ENCODE measurements at places on chromosomes 16 and 17.

DNA sequence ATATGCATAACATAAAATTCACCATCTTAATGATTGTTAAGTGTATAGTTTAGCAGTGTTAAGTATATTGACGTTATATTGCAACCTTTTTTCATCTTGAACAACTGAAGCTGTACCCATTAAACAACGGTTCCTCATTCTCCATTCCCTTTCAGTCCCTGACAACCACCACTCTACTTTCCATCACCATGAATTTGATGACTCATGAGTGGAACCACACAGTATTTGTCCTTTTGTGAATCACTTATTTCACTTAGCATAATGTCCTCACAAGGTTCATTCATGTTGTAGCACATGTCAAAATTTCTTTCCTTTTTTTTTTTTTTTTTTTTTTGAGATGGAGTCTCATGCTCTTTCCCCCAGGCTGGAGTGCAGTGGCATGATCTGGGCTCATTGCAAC, 46.0 kb downstream of the HOXB1 start:
- no peak overlapping the region for H3K27ac ChIP-seq
- H3K36me3 ChIP-seq, result no peaks in the 10 kb centered on the region
- no peak for DNase-seq
- H3K4me1 ChIP-seq, result no peaks in the 10 kb centered on the region

DNA sequence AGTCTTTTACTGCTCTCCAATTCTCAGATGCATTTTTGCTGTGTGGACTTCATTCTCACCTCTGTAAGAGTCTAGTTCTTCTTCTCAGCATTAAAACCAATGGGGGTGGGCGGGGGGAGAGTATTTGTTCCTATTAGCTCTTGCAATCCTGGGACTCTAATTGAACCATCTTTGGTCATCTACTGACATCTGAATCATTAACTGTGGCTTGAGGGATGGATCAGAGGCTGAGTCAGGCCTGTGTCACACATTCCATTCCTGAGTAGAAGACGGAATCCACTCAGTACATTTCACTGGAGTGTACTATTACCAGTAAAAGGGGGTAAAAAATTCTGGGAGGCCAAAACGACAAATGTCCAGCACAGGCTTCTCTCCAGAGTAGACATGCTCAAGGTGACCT, 12.8 kb upstream of the ZNF23 start:
- H3K4me3 ChIP-seq, result no peak overlapping the region
- no peaks in the 10 kb centered on the region for H3K4me1 ChIP-seq
- H3K27me3 ChIP-seq, result no peaks in the 10 kb centered on the region
- DNase-seq, result no peak
- peaks cover 49% of the 10 kb centered on the region for H3K36me3 ChIP-seq

DNA sequence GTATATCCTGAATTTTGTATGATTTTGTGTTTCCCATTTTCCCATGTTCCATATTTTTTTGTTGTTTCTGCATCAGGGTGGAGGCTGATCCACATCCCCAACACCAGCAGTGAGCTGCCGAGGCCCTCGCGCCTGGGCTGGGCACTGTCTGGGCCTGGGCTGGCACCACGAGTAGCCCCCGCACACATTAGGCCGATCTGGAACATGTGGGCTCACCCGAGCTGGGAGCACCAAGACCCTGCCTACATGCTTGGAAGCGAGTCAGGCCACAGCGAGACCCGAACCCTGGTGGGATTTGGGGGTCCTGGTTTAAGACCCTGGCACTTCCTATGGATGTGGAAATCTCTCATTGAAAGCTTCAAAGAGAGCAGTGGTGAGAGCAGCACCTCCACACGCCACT, 8.5 kb downstream of the KCTD5 start:
- no peak overlapping the region for H3K4me3 ChIP-seq
- H3K27me3 ChIP-seq, result no peaks in the 10 kb centered on the region
- no peak for DNase-seq
- H3K36me3 ChIP-seq, result no peaks in the 10 kb centered on the region
- no peak overlapping the region for H3K27ac ChIP-seq

- DNase-seq, result no peak
- H3K36me3 ChIP-seq, result no peaks in the 10 kb centered on the region
- peaks cover 16% of the 10 kb centered on the region for H3K27me3 ChIP-seq
- no peak overlapping the region for H3K4me3 ChIP-seq
- peaks cover 3% of the 10 kb centered on the region for H3K4me1 ChIP-seq
- H3K27ac ChIP-seq, result no peak overlapping the region
Observed at GRCh38 chr17:81340607-81341515, 45.8 kb upstream of the SLC38A10 start.

DNA sequence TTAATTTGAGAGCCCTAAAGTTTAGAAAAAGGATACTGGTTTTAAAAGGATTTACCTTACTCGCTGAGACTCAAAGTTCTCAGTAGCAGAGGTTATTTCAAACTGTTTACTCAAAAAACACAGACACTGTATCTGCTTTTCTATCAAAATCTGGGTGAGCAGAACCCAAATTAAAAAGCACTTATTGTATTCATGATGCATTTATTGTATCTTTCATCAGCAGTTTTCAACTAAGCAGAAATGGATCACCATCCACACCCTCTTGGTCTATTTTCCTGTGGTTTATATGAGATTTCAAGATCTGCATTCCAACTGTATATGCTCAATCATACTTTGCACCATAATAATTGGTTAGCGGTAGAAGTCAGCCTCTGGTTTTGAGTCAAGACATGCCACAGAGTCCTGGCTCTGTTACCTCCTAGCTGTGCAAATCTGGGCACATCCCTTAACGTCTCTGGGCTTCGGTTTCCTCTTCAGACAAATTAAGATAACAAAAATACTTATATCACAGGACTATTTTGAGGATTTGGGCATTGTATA, 109.5 kb downstream of the ASIC2 start:
- H3K36me3 ChIP-seq, result no peaks in the 10 kb centered on the region
- no peak overlapping the region for H3K4me3 ChIP-seq
- H3K27ac ChIP-seq, result no peak overlapping the region
- H3K4me1 ChIP-seq, result no peaks in the 10 kb centered on the region
- H3K27me3 ChIP-seq, result peaks cover 12% of the 10 kb centered on the region

- H3K27me3 ChIP-seq, result no peaks in the 10 kb centered on the region
- peak overlapping the region; percentile 76 for H3K27ac ChIP-seq
- peaks cover 60% of the 10 kb centered on the region for H3K36me3 ChIP-seq
- no peak for DNase-seq
Observed at GRCh38 chr16:15597822-15598647, 44.9 kb downstream of the MARF1 start.

GRCh38 chr16:24980077-24980793, 34.9 kb downstream of the ARHGAP17 start:
- H3K4me1 ChIP-seq, result peaks cover 57% of the 10 kb centered on the region
- peaks cover 21% of the 10 kb centered on the region for H3K36me3 ChIP-seq

GRCh38 chr17:55811536-55811935, 60.7 kb downstream of the PCTP start:
- H3K4me3 ChIP-seq, result no peak overlapping the region
- H3K27me3 ChIP-seq, result peaks cover 9% of the 10 kb centered on the region
- DNase-seq, result no peak
- H3K27ac ChIP-seq, result no peak overlapping the region

GRCh38 chr17:10088444-10088843, 110.0 kb downstream of the GAS7 start:
- H3K27ac ChIP-seq, result no peak overlapping the region
- peaks cover 2% of the 10 kb centered on the region for H3K4me1 ChIP-seq
- no peak overlapping the region for H3K4me3 ChIP-seq

DNA sequence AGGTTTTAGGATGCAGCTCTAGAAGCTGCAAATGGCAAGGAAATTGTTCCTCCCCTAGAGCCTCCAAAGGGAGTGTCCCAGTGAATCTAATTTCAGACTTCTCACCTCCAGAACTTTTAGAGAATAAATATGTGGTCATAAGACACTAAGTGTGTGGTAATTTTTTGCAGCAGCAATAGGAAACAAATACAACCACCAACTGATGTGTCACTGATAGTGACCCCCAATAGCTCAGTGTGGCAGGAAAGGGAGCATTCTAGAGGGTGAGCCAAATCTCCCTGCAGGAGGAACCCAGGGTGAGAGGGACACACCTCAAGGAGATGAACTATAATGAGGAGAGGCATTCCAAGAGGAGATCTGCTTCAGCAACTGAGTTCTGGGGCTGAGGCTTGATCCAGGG, 4.1 kb downstream of the CCL4L2 start:
- no peak for DNase-seq
- peaks cover 3% of the 10 kb centered on the region for H3K36me3 ChIP-seq
- H3K4me1 ChIP-seq, result peaks cover 19% of the 10 kb centered on the region
- no peak overlapping the region for H3K4me3 ChIP-seq

DNA sequence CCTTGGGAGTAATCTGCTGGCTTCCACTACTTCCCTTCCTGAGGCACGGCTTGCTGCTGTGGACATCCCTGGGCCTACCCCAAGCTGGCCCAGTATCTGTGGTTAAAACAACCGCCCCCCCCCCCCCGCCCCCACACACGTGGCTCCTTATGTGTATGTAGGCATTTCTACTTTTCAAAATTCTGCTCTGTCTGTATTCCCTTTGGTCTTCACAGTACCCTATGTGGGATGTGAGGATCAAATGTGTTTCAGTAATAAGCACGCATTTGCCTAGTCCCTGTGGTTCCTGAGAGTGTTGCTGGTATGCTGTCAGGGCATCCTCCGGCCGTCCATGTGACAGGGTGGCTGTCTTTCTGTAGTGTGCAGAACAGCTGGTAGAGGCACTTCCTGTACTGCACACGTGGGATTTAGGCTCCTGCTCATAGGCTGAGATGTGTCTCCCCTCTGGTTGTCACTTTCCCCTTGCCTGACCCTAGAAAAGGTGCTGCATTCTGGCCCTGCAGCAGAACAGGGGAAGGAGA, 2.2 kb downstream of the NT5M start:
- H3K4me3 ChIP-seq, result peak overlapping the region; percentile 64
- H3K27me3 ChIP-seq, result no peaks in the 10 kb centered on the region
- H3K4me1 ChIP-seq, result peaks cover 8% of the 10 kb centered on the region
- no peak overlapping the region for H3K27ac ChIP-seq
- DNase-seq, result no peak

DNA sequence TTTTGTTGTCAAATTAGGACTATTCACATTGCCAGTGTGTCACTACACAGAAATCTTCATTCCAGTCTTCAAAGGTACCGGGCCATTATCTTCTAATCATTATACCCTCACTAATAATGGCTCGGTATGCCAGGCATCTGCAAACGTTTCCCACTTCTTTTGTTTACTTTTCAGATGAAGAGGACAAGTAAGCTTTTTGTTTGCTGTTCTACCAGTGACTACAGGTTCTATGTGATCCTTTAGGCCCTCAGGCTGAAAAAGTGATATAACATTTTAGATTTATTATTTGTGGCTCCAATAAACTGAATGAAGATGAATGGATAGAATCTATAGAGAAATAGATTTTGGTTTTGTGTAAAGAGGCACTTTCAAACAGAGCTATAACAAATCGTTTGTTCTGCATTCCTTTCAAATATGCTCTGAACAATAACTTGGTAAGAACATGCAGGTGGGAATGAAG, 403 bp upstream of the KRTAP3-1 start:
- H3K27me3 ChIP-seq, result peaks cover 9% of the 10 kb centered on the region
- H3K4me3 ChIP-seq, result no peak overlapping the region
- no peak overlapping the region for H3K27ac ChIP-seq
- no peak for DNase-seq
- no peaks in the 10 kb centered on the region for H3K36me3 ChIP-seq

DNA sequence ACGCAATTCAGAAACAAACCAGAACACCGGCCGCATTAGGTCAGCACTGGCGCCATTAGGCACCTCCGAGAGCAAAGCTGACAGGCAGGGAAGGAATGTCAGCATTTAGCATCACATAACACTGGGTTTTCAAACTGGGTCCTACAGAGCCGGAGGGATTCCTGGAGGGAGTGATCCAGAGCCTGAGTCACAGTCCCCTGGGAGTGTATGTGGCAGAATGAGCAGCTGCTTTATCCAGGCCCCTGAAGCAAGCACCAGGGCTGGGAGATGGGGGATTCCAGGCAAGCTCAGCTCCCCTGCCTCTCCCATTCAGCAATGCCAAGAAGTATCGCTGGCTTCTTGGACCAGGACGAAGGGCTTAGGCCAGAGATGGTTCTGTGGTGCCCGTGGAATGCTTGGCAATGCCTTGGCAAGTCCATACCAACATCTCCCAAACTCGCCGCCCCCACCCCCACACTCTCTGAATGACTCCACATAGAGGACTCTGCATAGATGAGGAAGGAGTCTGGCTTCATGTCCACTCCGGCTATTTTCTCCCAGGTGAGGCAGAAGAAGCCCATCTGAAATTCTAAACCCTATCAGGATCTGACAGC, 20.4 kb downstream of the GAS7 start:
- H3K27ac ChIP-seq, result no peak overlapping the region
- no peak for DNase-seq
- no peaks in the 10 kb centered on the region for H3K4me1 ChIP-seq

GRCh38 chr17:62778990-62779681, 29.0 kb downstream of the MARCHF10 start:
- peaks cover 12% of the 10 kb centered on the region for H3K27me3 ChIP-seq
- H3K4me3 ChIP-seq, result no peak overlapping the region
- H3K4me1 ChIP-seq, result no peaks in the 10 kb centered on the region

DNA sequence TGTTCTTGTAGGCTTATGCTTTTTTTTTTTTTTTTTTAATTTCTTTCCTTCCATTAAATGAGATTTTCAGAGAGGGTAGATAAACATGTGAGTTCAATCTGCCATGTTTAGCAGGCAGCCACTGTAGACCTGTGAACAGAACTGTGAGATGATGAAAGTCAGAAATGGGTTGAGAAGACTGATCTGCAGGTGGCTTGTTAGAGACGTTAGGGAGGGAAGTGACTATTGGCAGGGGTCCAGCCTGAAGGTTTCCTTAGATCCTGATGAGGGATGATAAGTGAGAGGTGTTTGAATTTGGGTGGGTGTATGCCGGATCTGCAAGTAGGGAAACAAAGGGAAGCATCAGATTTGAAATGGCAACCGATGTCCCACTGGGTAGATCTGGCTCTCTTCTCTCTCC, 157.8 kb downstream of the HS3ST3B1 start:
- H3K27me3 ChIP-seq, result peaks cover 6% of the 10 kb centered on the region
- no peak for DNase-seq
- H3K4me1 ChIP-seq, result peaks cover 4% of the 10 kb centered on the region
- H3K27ac ChIP-seq, result no peak overlapping the region
- peaks cover 2% of the 10 kb centered on the region for H3K36me3 ChIP-seq

DNA sequence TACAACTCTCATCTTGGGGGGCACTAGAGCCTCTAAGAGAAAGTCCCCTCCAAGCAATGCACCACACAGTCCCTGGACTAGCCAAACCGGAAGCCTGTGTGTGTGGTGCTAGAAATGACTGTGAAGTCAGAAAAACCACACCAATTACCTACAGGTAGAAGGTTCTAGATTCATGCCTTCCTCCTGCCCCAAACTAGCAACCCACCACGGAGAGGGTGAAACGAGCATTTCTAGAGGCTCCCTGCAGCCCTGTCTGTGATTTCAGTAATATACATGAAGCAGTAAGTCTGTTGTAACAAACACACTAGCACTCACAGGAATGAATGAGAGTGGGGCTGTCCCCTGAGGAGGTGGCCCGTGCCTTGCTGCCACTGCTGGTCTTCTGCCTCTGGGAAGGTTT, 13.6 kb downstream of the ZFHX3 start:
- DNase-seq, result no peak
- peaks cover 11% of the 10 kb centered on the region for H3K27me3 ChIP-seq
- no peak overlapping the region for H3K4me3 ChIP-seq
- H3K36me3 ChIP-seq, result no peaks in the 10 kb centered on the region

Data from memory B cell (primary cell).